ENCODE measurements at places on chromosomes 3 and 15. TPM values are rescaled to one million over a fixed set of nuclear protein-coding genes. Genes with fewer than 3 reads are reported as not detected.

GRCh38 chr3:10421996-10422395 lies 83.4 kb downstream of the ATP2B2 start:
- DNase-seq: no peak

The SCN10A gene
- not detected for total RNA-seq

GRCh38 chr3:194744826-194745225 lies 59.1 kb downstream of the FAM43A start:
- DNase-seq: no peak

The GOLGA6L10 gene
- 0.87 TPM for total RNA-seq

DNA sequence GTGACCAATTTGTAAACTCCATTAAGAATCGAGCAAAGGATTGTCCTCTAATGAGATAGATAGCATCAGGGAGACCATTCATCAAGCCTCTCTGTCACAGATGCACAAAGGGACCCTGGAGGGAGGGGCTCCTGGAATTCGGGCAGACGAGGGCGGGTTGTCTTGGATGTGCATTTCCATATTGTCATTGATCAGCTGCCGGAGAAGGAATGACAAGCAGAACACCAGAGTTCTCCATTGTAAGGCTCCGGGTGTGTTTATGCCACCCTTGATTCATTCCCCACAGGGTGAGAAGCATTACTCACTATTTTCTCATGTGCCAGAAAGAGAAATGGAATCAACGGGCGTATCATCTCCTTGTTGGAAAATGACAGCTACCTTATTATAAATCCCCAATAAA lies 167.5 kb downstream of the EBLN2 start:
- DNase-seq: no peak

The KBTBD13 gene
- not detected for total RNA-seq

DNA sequence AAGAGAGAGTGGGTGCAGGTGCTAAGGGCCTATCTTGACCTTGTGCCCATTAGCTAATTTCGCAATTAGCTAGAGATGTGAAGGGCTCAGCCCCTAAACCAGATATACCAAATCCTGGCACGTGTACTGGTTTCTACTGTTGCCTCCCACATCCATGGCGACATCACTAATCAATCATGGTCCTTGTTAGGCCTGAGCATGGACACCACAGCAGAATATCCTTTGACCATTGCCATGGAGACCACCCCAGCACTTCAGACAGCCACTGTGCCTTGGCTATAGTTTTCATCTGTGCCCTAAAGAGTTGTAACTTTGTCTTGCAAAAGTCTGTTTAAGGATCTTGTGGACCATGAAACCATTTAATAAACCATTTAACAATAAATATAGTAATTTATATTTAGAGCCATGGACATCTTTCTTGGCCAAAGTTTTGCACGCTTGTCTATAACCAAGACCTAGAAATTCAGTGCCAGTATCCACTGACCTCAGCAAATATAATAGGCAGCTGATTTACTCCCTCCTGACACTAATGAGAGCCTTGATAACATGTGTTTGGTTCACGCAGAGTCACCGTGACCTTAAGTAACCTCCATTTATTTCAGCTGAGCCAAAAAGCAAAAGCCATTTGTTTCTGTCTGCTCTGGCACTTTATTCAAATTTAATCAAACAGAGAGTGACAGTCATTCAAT lies 43.4 kb downstream of the COLQ start:
- DNase-seq: no peak

The PLSCR5 gene
- not detected for total RNA-seq

- no peak for DNase-seq
These were observed 3.2 kb upstream of the HEG1 start for GRCh38 chr3:125058959-125059358.

- peak; percentile 4 for DNase-seq
These were observed 1016.0 kb downstream of the MCTP2 start for GRCh38 chr15:95247071-95247984.

The SLC28A1 gene
- total RNA-seq: 0.31 TPM

DNA sequence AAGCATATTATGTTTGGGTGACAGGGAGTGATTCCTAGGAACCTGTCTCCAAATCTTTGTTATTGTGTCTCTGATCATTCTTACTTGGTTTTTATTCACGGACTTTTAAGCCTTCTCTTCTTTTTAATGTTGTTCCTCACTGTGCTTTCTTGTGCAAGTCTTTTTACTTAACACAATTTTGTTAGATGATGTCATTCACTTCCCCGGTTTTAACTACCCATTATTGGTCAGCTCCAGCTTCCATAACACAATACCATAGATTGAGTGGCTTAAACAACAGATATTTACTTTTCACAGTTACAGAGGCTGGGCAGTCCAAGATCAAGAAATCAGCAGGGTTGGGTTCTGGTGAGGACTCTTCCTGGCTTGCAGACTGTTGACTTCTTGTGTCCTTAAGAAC lies 436.3 kb upstream of the CBLB start:
- no peak for DNase-seq

The CD276 gene
- total RNA-seq: 55.2 TPM

- DNase-seq: no peak
These were observed 41.7 kb downstream of the RAB27A start for GRCh38 chr15:55247766-55248427.

All from HepG2 (cell line).